ENCODE measurements at places on chromosomes 11 and 22.

- DNase-seq = no peak
These were observed 34.2 kb downstream of the MRGPRD start for GRCh38 chr11:68946416-68947090.

DNA sequence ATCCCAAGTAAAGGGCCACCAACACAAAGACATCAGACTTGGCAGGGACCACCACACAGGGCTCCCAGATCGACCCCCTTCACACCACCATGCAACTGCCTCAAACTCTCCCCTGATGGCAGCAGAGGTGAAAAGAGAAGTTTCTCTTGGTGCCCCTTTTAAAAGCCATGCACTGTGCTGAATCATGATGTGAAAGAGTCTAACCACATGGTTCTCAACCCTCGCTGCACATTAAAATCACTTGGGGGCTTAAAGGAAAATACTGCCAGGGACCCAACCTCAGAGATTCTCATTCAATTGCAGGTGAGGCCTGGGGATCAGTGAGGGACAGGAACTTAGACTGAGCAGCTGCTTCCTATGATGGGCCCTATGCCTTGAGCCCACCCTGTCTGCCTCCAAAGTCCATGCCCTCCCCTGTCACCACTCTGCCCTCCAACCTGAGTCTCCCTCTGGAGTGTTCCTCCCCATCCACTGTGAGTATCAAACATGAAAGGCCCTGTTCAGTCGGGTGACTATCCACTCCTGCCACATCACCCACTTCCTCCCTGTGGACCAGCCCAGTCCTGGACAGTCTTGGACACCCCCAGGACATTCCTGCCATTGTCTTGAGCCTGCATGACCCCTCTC is 40.8 kb downstream of the PLEKHA7 start:
- no peak for DNase-seq

GRCh38 chr22:25494774-25495173 is 69.7 kb upstream of the GRK3 start:
- no peak for DNase-seq

- DNase-seq = no peak
These were observed 24.8 kb downstream of the RASSF10 start for GRCh38 chr11:13033760-13034533.

All from Karpas-422 (cell line).